ENCODE measurements at places on chromosomes 3 and 15. TPM values are rescaled to one million over a fixed set of nuclear protein-coding genes. Genes with fewer than 3 reads are reported as not detected.
A peak's percentile ranks its signal among the peaks of the same experiment; 100 is the strongest.

DNA sequence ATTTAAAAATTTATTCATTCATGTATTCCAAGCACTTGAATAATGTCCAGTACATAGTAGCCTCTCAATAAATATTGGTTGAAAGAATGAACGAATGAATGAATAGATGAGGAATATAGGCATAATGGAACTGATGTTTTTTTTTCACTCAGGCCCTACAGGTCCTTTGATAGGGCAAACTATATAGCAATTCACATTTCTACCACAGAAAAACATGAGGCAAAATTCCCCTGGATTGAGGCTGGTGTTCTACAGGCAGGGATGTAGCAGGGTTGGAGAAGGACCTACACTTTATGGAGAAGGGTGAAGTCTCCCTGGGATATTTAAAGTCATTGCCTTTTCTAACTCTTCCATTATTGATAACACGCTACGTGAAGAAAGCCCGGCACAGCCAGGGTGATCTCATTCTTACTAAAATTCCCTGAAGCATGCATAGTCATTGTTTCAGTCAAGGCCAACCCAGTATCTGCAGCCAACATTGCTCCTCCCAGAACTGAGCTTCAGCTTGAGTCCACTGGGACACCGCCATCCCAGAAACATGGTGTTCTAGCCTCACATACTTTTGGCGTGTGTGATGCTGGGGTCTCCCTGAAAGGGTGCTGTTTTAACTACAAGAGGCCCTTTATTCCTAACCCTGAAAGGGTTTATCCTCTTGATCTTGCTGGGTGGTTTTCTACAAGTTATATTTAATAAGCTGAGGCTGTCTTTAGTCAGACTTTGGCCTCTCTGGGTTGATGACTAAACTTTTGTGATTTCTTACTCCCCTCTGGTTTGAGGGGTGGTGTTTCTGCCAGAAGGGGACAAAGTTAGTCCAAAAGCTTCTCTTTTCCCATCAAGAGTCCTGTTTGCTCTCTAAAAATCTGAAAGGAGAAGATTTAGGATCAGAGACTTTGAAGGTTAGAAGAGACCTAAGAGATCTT lies 25.9 kb upstream of the FBN1 start:
- no peak for DNase-seq

- DNase-seq = no peak
Measured at GRCh38 chr3:182925944-182926337, 54.4 kb downstream of the DCUN1D1 start.

DNA sequence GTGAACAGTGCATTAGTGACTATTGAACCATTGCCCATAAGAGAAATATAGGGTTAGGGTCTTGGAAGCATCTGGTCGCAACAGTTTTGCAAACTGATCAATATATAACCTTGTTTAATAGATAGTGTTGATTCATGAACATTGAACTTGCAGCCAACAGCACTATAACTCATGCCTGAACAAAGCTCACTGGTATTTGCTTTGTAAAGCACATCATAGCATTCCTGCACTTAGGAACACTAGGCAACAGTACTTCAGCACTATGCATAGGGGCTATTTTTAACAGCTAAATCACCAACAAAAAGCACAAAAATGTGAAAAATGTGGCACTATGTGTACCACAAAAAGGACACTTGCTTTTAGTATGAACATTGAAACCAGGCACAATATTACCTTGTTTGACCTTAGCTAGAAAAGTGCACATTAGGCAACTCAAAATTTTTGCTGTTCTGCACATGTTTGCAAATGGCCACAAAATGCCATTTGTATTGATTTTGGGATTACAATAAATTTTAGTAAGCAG lies 68.0 kb downstream of the OXNAD1 start:
- no peak for DNase-seq

GRCh38 chr3:143731776-143732175 lies 116.5 kb downstream of the SLC9A9 start:
- DNase-seq = no peak

- DNase-seq = no peak
Measured at GRCh38 chr3:41250825-41251224, 51.5 kb downstream of the CTNNB1 start.

DNA sequence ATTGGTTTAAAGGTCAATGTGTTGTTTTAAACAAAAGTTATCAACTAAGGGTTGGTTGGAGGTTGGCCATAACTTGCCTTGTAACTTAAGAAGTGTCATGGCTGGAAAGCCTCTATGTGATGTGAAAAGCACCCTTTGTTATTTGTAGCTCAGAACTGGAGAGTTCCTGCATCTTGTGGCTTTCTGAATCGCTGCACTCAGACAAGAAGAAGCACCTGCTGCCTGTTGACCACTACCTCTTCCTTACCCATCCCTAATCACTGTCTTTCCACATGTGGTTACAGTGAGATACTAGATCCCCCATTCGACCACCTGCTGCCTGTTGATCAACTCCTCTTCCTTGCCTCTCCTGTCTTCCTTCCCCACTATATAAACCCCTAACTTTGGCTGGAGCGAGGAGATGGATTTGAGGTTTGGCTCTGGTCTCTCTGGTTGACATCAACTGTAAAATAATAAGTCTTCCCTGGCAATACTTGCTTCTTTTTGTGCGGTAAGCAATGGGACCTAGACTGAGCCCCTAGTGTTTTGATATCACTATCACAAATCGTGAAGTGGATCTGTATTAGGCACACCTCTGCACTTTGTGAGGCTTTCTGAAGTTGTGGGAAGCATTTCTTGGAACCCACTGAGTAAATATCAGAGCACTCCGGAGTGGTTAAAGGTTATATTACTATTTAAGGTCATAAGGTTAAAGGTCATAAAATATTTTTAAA lies 13.8 kb downstream of the RPL39L start:
- DNase-seq = no peak

DNA sequence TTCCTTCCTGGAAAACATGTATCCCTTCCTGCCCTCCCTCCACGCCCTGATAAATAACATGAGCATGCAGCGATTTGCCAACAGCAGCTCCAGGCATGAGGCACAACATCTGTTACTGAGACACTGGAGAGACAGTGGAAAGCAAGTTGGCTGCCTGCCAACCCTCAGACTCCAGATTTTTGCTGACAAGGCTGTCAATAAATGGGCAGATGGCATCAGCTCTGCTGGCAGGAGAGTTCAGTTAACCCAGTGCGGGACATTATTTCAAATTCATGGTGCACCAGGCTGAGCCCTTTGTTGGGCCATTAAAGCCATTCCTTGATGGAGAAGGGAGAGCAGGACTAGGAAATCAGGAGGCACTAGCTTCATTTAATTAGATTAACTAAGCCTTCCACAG lies 293.3 kb downstream of the MEX3B start:
- peak; percentile 79 for DNase-seq

GRCh38 chr15:39230205-39230907 lies 350.5 kb upstream of the THBS1 start:
- DNase-seq = peak; percentile 20

GRCh38 chr3:43640681-43641080 lies 18.9 kb upstream of the ANO10 start:
- DNase-seq = no peak

- DNase-seq = no peak
Measured at GRCh38 chr15:72481015-72481659, 7.0 kb downstream of the ARIH1 start.

DNA sequence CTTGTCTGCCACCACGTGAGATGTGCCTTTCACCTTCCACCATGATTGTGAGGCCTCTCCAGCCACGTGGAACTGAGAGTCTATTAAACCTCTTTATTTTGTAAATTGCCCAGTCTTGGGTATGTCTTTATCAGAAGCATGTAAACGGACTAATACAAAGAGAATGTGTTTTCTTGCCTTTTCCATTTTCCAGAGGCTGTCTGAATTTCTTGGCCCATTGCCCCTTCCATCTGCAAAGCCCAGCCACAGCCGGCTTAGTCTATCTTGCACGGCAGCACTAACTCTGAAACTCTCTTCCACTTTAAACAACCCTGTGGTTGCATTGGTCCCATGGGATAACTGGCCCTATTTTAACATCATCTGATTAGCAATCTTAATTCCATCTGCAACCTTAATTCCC lies 215.3 kb downstream of the LRTM1 start:
- no peak for DNase-seq

DNA sequence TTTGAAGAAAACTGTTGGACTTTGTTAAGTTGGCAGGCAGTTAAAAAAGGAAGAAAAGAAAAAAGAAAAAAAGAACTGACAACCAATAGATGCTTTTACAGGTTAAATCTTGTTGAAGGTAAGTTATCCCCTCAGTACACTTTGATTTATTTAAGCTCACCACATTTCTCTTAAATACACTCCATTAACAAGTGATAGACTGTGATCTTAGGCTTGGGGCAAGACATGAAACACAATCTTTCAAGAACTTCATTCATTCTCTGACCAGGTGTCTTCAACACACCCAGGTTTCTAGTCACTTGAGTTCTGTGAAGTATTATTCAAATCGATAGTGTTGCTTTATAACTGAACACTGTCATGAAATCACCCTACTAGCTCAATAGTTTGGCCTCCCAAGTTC lies 751.9 kb downstream of the ROBO1 start:
- peak; percentile 20 for DNase-seq

DNA sequence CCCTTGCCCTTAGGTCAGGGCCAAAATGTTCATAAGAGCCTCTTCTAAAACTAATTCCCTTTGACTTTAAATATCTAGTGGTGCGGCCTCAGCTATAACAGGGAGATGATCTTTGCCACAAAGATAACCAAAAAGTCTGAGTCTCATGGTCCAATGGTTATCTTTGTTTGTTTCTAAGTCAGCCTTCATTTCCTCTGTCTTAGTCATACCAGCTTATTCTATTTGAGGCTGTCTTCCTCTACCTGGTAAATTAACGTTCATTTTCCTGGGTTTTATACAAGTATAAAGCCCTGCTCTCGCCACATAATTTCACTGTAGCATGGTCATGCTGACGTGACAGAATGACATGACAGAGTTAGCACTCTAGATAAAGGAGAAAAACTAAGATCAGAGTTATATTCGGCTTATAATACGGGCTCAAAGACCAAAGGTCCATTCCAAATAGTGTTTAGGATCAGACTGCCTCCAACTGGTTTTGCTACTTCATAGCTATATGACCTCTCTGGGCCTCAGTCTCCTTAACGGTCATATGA lies 18.4 kb downstream of the ZNF860 start:
- no peak for DNase-seq

DNA sequence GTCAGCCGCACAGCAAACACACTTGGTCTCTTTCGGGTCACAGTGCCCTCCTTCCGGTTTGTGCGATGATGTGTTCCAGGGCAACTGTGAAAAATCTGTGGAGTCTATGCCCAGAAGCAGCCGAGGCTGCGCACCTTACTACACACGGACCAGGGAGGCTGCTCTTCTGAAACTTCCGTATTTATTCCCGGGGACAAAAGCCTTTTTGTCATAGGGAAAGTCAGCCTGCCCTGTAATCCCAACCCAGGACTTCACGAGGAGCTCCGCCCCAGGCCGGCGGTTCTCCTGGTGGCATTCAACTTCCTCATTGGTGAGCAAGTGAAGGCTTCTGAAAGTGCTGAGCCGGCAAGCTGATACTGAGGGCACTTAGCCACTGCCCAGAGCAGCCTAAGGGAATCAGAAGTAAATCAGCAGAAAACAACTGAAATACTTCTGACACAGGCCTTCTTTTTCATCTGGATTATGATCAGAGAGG lies 126.5 kb downstream of the FMN1 start:
- DNase-seq = peak; percentile 9

ASB14 gene
- total RNA-seq = 0.24 TPM

SNTN gene
- total RNA-seq = 6.3 TPM

THBS1 gene
- 1,162 TPM for total RNA-seq

MYD88 gene
- 16.4 TPM for total RNA-seq

CCR3 gene
- total RNA-seq = 41.7 TPM

FBXO45 gene
- 11.8 TPM for total RNA-seq

HRG gene
- 1.9 TPM for total RNA-seq

PKM gene
- 343 TPM for total RNA-seq
